ENCODE measurements at places on chromosomes 7 and 10. TPM values are rescaled to one million over a fixed set of nuclear protein-coding genes. Genes with fewer than 3 reads are reported as not detected.
A peak's percentile ranks its signal among the peaks of the same experiment; 100 is the strongest.

The CUL1 gene
- total RNA-seq: 46.7 TPM

- DNase-seq: peak; percentile 59
Measured at GRCh38 chr10:97278491-97278989, 13.9 kb downstream of the ARHGAP19 start.

DNA sequence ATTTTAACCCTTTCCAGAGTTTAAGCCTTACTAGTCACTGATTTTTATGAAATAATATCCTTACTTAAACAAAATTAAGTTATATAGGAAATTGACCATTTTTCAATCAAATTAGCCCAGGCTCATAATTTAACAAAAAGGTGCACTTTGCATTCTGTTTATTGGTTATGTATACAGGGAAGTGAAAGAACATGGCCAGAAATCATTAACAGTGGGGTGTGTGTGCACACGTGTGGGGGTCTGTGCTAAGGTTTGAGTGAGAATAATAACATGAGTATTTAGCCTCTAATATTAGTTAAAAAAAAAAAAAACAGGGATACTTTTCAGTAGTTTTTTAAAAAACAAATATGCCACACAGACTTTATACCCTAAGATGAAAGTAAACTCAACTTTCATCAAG is 510.5 kb upstream of the PFKP start:
- DNase-seq: no peak

The PIP4K2A gene
- total RNA-seq: 9.7 TPM

DNA sequence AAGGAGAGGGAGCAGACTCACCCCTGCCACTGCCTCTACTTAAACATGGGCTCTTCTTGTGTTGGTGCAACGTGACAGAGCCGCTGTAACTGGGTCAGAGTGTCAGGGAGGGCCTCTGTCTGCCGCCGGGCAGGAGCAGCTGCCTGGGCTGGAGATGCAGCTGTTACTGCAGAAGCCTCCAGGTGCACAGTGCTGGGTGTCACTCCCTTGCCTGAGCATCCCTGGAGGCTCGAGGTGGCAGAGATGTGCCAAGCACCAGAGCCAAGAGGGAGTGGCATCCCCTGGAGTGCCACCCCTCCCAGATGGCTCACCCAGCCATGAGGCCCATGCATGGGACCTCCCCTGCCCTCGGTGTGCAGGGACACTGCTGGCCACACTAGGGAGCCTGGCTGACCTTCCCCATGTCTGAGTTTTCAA is 145.7 kb downstream of the PRPF18 start:
- DNase-seq: no peak

- no peak for DNase-seq
Measured at GRCh38 chr7:19415123-19415522, 269.9 kb upstream of the FERD3L start.

DNA sequence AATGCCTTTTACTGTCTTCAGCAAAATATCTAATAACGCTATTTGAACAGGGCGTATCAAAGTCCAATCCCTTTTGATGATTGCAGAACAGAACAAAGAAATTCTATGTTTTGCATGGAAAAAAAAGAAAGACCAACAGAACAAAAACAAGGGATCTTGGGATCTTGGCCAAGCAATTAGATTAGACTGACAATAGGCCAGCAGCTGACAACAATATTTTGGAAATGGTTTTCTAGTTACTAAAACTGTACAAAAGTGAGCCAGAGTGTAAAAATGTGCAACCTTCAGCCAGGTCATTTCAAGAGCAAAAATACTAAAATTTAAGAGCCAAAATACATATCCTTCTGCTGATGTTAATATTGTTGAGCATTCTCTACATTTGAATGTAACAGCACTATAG is 716.5 kb upstream of the KCND2 start:
- no peak for DNase-seq

The OR2A14 gene
- not detected for total RNA-seq

The PDK4 gene
- 4.9 TPM for total RNA-seq

GRCh38 chr10:28631896-28632583 is 45.3 kb upstream of the BAMBI start:
- DNase-seq: no peak

- peak; percentile 49 for DNase-seq
Measured at GRCh38 chr10:23826421-23826820, 382.5 kb upstream of the KIAA1217 start.

DNA sequence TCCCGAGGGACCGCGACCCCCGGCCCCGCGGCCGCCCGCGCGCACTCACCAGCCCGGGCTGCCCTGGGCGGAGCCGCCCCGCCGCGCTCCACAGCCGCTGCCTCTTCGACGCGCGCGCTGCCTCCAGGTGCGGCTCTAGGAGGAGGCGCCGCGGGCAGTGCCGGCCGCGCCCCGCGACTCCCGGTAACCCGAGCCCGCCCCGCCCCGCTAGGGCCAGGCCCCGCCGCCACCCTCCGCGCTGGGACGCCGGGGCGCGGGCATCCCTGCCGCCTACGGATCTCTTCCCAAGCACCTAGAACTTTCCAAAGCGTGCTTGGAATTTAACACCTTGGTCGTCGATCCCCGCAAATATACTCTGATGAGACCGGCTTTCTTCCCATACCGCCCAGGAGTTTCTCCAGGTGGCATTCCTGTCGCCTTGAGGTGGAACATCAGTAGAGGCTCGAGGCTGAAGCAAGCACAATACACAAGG is at the start of gene SLC26A5:
Gene SLC26A5, minus strand, starts transcription at position 159 of the 472 bp plus-strand sequence. CDS start 24,693 bp downstream, outside the sequence.
- DNase-seq: peak; percentile 37

- DNase-seq: no peak
Measured at GRCh38 chr7:154857728-154858681, 144.9 kb downstream of the PAXIP1 start.

The VWDE gene
- not detected for total RNA-seq

The RAMP3 gene
- total RNA-seq: not detected

DNA sequence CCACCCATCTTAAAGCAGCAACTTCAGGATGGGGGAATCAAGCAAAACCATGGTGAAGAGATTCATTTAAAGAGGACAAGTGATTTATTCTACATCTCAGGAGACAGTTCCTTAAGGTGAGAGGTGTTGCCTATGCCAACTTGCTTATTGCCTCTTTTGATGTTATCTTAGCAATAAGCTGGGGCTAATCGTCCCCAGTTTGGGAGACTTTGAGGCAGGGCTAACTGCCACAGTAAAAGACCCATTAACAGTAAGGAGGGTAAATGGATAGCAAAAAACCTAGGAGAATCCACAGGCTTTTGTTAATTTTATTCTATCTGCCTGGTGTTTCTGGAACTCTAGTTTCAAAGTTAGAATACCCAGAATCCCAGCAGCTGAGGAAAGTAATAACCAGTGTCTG is 22.1 kb upstream of the HERPUD2 start:
- no peak for DNase-seq

The KAZALD1 gene
- total RNA-seq: 15.6 TPM

- peak; percentile 72 for DNase-seq
Measured at GRCh38 chr7:12389089-12389700, 14.5 kb downstream of the VWDE start.

DNA sequence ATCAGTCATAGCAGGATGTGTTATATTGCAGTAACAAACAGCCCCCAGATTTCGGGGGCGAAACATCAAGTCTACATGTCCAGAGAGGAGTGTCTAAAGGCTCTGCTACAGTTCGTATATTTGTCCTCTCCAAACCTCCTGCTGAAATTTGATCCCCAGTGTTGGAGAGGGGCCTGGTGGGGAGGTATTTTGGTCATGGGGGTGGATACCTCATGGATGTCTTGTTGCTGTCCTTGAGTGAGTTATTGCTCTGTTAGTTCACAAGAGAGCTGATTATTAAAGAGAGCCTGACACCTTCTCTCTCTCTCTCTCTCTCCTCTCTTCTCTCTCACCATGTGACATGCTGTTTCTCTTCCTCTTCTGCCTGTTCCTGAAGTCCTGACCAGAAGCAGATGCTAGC is 343.7 kb downstream of the TCERG1L start:
- DNase-seq: no peak

The ZNF239 gene
- 12.8 TPM for total RNA-seq

The PHKG1 gene
- total RNA-seq: 1.7 TPM

DNA sequence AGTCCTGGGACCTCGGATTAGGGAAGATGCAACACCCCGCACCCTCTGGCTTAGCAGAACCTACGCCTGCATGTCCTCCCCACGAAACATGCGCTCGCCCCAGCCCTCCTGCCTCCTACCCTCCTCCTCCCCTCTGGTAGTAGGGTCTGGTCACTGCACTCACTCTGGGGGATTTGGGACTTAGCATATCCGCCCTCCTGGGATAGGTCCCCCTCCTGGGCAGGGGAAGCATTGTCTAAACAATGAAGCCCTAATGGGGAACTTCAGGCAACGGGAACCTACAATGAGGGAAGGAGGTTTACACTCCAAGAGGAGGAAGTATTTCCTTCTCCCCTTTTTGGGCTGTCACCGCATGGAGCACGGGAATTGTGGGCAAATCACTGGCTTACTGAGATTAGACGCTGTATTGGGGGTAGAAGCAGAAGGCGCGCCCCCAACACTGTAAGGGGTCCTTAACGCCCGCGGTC is 892 bp downstream of the CRHR2 start:
- no peak for DNase-seq

The IMPDH1 gene
- total RNA-seq: 199 TPM

DNA sequence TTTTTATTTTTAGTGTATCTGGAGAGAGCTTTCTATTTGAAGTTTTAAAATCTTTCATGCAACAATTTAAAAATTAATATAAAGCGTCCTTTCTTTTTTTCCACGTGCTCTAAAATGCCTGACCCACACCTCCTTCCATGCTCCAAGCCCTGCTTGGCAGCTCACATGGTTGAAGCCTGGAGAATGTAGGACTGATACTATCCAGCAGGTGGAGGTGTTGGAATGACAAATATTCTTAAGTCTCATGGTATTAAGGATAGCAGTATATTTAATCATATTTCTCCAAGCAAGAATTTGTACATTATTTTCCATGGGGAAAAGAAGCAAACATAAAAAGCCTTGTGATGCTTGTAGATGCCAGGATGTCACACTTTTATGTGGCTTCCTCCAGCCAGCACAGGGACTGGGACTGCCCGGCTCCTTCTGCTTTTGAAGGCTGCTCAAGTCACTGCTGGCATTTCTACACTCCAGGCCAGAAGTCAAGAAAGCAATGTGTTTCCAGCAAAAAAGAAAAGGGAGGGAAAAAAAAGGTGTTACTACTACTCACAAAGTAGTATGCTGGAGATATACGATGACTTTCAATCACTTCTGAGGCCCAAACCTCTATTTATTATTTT is 49.7 kb downstream of the BZW2 start:
- DNase-seq: peak; percentile 76

The NKX2-3 gene
- total RNA-seq: not detected

The CTBP2 gene
- total RNA-seq: 207 TPM

GRCh38 chr7:28176174-28176573 is 4.4 kb downstream of the JAZF1 start:
- DNase-seq: no peak

Measured in HT-29 (cell line).